ENCODE measurements at places on chromosomes 1 and 21.

GRCh38 chr21:38664841-38665240 lies 140.9 kb upstream of the ETS2 start:
- DNase-seq: no peak

- no peak for DNase-seq
Measured at GRCh38 chr1:22791831-22792347, 81.2 kb downstream of the EPHB2 start.

DNA sequence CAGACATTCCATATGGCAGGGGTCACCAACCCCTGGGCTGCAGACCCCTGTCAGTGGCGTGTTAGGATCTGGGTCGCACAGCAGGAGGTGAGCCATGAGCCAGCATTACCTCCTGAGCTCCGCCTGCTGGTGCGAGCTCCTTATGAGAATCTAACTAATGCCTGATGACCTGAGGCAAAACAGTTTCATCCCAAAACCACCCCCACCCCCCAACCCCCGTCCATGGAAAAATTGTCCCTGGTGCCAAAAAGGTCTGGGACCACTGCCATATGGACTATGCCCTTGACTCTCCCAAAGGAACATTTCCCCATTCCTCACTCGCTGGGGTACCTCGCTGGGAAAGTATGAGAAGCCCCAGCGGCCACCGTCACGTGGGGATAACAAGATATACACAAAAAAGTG lies 6.4 kb upstream of the CPT2 start:
- DNase-seq: no peak

GRCh38 chr1:218171302-218171893 lies 113.7 kb upstream of the RRP15 start:
- DNase-seq: no peak

- DNase-seq: no peak
Measured at GRCh38 chr1:43620956-43621355, 29.0 kb upstream of the KDM4A start.

DNA sequence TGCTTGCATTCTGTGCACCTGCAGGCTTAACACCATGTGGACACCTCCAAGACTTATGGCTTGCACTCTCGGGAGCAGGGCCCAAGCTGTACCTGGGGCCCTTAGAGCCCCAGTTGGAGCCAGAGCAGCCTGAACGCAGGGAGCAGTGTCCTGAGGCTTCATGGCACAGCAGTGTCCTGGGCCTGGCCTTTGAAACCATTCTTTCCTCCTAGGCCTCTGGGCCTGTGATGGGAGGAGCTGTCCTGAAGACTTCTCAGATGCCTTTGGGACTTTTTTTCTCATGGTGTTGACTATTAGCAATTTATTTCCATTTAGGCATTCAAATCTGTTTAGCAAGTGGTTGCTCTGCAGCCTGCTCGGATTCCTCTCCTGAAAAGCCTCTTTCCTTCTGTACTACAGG lies 11.0 kb downstream of the RPTN start:
- no peak for DNase-seq

DNA sequence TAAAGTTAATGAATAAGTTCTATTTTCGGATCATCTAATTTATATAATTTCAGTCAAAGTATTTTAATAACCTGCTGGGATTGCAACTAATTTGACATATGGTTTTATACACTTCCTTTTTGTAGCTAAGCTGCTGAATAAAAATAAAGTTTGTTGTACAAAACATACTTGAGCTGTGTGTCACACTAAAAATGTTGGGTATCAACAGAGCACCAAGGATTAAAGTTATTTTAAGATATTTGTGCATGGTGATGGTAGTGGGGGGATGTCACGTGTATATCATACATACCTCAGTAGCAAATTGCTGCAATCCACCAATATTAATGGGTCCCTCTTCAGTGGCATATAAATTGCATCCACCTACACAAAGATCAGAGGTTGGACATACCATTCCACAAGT lies 199.6 kb downstream of the DPYD start:
- DNase-seq: no peak

DNA sequence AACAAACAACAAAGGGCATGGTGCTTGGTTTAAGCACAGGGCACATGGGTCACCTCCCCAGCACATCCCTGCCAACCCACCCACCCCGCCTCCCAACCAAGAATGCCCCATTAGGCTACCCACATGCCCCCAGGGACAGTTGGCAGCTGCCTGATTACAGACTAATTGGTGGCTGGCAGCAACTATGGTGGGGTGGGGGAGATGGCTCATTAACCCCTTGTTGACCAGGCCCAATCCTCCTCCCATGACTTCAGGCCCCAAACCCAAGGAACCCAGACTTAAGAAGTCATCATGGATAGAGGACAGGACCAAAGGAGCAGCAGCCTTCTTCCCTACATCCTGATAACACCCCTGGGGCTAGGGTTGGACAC lies 1.3 kb downstream of the RIMS3 start:
- no peak for DNase-seq

- peak; percentile 64 for DNase-seq
Measured at GRCh38 chr1:91884459-91885212, 1.3 kb downstream of the TGFBR3 start.
